ENCODE measurements at places on chromosomes 7 and 10.
A peak's percentile ranks its signal among the peaks of the same experiment; 100 is the strongest.

DNA sequence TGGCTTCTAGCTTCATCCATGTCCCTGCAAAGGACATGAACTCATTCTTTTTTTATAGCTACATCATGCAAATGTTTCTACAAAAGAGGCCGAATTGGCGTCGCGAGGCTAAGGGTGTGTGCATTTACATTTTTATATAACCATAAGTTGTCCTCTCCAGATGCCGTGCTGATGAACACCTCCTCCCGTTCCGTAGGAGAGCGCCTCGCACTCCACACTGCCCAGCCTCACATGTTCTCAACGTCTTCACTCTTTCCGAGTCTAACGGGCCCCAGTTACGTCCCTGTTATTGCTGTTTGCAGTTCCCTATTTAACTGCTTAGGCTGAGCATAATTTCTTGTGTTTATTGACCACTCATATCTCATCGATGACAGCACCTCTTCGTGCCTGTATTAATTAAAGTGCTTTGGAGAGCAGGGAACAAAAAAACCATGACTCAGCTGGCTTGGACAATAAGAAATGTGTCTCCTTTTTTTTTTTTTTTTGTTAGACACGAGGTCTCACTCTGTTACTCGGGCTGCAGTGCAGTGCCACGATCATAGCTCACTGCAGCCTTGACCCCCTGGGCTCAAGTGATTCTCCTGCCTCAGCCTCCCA, 113.5 kb upstream of the SDK1 start:
- no peak overlapping the region for H3K27ac ChIP-seq
- H3K27me3 ChIP-seq: no peaks in the 10 kb centered on the region
- no peak for DNase-seq
- no peaks in the 10 kb centered on the region for H3K4me1 ChIP-seq
- H3K4me3 ChIP-seq: no peak overlapping the region

GRCh38 chr10:101624526-101625102, 36.5 kb downstream of the DPCD start:
- H3K4me1 ChIP-seq: no peaks in the 10 kb centered on the region
- H3K36me3 ChIP-seq: peaks cover 2% of the 10 kb centered on the region
- no peak overlapping the region for H3K4me3 ChIP-seq
- H3K27ac ChIP-seq: no peak overlapping the region
- no peak for DNase-seq

DNA sequence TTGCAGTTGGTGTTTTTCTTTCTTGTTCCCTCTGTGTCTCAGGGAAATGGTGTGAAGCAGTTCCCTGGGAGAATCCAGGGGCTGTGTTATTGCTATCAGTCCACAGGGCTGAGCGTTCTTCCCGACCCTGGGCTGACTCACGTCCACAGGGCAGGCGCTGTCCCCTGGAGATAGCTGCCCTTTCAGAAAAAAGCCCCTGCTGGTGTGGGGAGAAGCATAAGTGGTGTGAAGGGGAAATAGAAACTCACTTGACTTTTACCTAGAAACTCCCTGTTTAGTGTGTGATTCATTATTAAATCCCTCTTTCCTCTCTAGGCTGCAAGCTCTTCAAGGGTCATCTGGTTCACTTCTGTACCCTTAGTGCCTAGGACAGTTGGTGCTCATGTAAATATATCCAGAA, 63.3 kb upstream of the SMNDC1 start:
- DNase-seq: no peak
- H3K36me3 ChIP-seq: no peaks in the 10 kb centered on the region
- H3K27me3 ChIP-seq: no peaks in the 10 kb centered on the region
- no peak overlapping the region for H3K27ac ChIP-seq
- no peaks in the 10 kb centered on the region for H3K4me1 ChIP-seq

GRCh38 chr7:131326576-131326975, 1.1 kb upstream of the MKLN1 start:
- no peak for DNase-seq
- H3K27ac ChIP-seq: peak overlapping the region; percentile 28
- peak overlapping the region; percentile 86 for H3K4me3 ChIP-seq
- no peaks in the 10 kb centered on the region for H3K27me3 ChIP-seq
- peaks cover 2% of the 10 kb centered on the region for H3K4me1 ChIP-seq
- no peaks in the 10 kb centered on the region for H3K36me3 ChIP-seq

- H3K4me3 ChIP-seq: no peak overlapping the region
- H3K36me3 ChIP-seq: no peaks in the 10 kb centered on the region
- H3K27ac ChIP-seq: no peak overlapping the region
- peaks cover 2% of the 10 kb centered on the region for H3K4me1 ChIP-seq
Measured at GRCh38 chr10:48941427-48942075, 1.9 kb upstream of the LRRC18 start.

DNA sequence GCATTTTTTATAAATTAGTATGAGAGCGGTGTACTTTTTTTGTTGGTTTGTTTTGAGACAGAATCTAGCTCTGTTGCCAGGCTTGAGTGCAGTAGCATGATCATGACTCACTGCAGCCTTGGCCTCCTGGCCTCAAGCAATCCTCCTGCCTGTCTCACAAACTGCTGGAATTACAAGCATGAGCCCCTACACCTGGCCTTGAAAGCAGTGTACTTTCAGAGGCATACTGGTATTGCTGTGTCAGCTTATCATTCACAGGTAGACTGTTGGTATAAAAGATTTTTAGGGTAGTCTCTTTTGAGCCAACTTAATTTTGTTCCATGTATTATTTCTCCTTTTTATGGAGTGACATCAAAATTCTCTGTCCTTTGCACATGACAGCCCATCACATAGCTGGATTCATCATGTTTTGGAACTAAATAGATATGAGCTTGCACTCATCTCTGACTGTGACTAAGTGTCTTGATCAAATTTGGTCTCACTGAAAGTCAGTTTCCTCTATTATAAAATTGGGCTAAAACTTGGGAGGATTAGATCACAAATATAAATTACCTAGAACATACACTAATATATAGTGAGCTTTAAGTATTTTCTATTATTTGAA, 12.4 kb downstream of the GNAT3 start:
- H3K27me3 ChIP-seq: no peaks in the 10 kb centered on the region
- H3K4me3 ChIP-seq: no peak overlapping the region

- H3K4me3 ChIP-seq: no peak overlapping the region
- peak; percentile 84 for DNase-seq
- no peaks in the 10 kb centered on the region for H3K4me1 ChIP-seq
- no peak overlapping the region for H3K27ac ChIP-seq
- no peaks in the 10 kb centered on the region for H3K27me3 ChIP-seq
- H3K36me3 ChIP-seq: no peaks in the 10 kb centered on the region
Measured at GRCh38 chr10:96642973-96643372, 56.2 kb upstream of the TM9SF3 start.

DNA sequence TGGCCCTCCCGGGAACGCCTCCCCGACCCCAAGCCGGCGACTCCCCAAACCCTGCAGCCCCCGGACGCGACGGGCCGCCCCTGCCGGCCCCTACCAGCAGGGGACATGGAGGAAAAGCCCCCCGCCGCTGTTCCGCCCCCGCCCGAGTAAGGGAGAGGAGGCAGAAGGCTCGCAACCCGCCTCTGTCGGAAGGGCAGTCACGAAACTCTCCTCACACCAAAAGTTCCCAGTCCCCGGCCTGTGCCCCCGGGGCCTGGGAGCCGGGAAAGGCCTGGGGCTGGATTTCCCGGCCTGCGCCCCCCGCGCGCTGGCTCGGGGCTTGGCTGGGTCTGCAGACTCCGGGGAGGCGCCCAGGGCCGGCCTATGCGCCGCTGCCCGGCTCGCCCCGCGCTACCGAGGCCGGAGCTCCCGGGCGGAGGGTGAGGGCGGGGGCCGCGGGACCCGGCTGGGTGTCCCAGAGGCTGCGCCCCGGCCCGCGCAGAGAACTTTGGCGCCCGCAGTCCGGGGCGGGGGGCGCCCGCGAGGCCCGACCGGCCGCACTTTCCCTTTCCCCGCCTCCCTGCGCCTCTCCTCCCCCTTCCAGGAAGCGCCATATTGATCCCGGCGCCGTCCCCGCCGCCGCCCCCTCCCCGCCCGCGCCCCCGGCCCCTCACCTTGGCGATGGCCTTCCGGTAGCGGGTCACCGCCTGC, 728 bp downstream of the PARD3 start:
- peak; percentile 51 for DNase-seq
- peak overlapping the region; percentile 9 for H3K27ac ChIP-seq
- peak overlapping the region; percentile 86 for H3K4me3 ChIP-seq

GRCh38 chr7:50795831-50796230, 13.1 kb upstream of the GRB10 start:
- no peaks in the 10 kb centered on the region for H3K27me3 ChIP-seq
- H3K4me3 ChIP-seq: no peak overlapping the region
- DNase-seq: peak; percentile 36

DNA sequence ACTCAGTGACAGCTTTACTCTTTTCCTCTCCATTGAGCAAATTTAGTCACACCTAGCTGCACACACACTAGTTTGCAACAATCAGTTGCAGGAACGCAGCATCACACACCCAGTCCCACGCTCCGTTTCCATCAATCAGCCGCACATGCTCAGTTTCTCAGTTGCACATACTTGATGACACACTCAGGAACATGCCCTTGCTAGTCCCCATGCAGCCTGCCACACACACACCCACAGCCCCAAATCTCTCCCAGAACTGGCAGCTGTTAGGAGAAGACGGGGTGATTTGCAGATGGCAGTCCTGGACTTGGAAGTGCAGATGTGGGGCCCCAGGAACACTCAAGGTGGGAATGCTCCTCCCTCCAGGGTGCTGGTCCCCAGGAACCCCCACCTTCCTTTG, 7.7 kb downstream of the LBX1 start:
- no peaks in the 10 kb centered on the region for H3K27me3 ChIP-seq
- no peaks in the 10 kb centered on the region for H3K4me1 ChIP-seq
- no peaks in the 10 kb centered on the region for H3K36me3 ChIP-seq
- no peak overlapping the region for H3K4me3 ChIP-seq

DNA sequence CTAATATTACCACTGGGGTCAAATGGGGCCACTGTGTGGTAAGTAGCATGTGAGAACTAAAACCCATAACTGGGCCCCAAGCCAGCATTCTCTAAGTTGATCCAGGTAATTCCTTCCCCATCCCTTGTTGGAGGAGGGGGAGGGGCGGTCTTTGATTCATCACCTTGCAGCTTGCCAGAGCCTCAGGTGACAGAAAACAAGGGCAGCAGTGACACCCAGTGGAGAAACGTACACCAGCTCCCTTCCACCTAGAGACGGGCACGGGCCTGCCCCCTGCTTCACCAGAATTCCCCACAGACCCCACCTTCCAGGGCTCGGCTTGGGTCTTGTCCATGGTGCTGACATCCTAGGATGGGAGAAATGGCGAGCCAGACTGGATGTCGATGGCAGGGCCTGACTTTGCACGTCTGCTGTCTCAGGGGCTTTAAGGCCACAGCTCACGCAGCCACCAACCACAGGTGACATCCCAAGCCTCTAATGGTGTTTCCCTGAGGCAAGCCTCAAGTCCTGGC, 102.0 kb downstream of the STRA8 start:
- H3K4me1 ChIP-seq: no peaks in the 10 kb centered on the region
- H3K36me3 ChIP-seq: no peaks in the 10 kb centered on the region
- no peak overlapping the region for H3K27ac ChIP-seq
- no peak for DNase-seq
- no peak overlapping the region for H3K4me3 ChIP-seq

DNA sequence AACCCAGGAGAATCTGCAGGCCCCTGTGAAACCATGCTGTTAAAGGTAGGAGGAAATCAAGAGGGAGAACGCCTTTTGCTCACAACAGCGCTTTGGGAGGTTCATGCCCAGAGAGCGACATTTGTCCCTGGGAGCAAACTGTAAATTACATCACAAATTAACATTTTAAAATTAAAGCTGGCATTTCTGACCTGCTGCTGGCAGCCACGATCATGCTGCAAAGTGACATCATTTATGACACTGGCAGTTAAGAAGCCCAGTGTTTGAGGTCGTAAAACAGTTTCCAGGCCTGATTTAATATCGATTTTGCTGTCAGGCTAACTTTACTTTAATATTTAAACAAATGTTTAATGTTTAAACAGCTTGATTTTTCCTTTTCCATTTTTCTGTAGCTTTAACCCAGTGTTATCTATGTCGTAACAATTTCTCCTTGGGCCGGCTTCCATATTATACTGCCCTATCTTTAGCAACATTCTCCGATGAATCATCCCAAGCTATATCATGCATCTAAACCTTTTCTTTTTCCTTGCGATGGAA, 86.5 kb upstream of the NPVF start:
- no peaks in the 10 kb centered on the region for H3K27me3 ChIP-seq
- H3K4me3 ChIP-seq: no peak overlapping the region
- no peaks in the 10 kb centered on the region for H3K36me3 ChIP-seq
- H3K27ac ChIP-seq: no peak overlapping the region
- H3K4me1 ChIP-seq: no peaks in the 10 kb centered on the region
- DNase-seq: no peak

DNA sequence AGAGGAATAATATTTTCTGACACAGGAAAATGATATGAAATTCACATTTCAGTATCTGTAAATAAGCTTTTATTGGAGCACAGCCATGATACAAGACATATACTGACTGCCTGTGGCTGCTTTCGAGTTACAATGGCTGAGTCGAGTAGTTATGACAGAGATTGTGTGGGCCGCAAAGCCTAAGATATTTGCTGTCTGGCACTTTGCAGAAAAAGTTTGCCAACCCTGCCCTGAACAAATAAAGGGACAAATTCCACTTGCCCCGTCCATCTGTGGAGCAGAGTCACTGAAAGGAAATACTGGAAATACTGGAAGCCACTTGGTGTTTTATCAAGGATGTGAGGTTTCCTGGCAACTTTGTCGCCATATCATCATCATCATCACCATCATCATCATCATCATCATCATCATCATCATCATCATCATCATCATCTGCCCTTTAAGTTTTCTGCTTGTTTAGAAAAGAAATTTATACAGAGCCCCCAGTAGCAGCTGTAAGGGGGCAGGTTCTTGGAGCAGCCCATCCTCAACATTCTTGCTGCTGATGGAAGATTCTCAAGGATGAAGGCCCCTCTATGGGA, 85.8 kb downstream of the TCF7L2 start:
- no peak overlapping the region for H3K4me3 ChIP-seq
- peak overlapping the region; percentile 83 for H3K27ac ChIP-seq
- H3K27me3 ChIP-seq: no peaks in the 10 kb centered on the region
- peaks cover 9% of the 10 kb centered on the region for H3K4me1 ChIP-seq
- H3K36me3 ChIP-seq: no peaks in the 10 kb centered on the region

GRCh38 chr7:29045258-29046086, 87.3 kb upstream of the TRIL start:
- DNase-seq: no peak
- no peak overlapping the region for H3K4me3 ChIP-seq
- no peaks in the 10 kb centered on the region for H3K36me3 ChIP-seq
- H3K4me1 ChIP-seq: no peaks in the 10 kb centered on the region
- no peaks in the 10 kb centered on the region for H3K27me3 ChIP-seq

GRCh38 chr10:76124280-76124679, 692.9 kb downstream of the LRMDA start:
- H3K36me3 ChIP-seq: no peaks in the 10 kb centered on the region
- H3K27ac ChIP-seq: no peak overlapping the region
- DNase-seq: no peak
- no peaks in the 10 kb centered on the region for H3K4me1 ChIP-seq
- H3K27me3 ChIP-seq: no peaks in the 10 kb centered on the region

- no peaks in the 10 kb centered on the region for H3K36me3 ChIP-seq
- DNase-seq: no peak
- H3K27ac ChIP-seq: no peak overlapping the region
- H3K4me3 ChIP-seq: no peak overlapping the region
- H3K4me1 ChIP-seq: no peaks in the 10 kb centered on the region
Measured at GRCh38 chr10:24483701-24484100, 240.0 kb downstream of the ARHGAP21 start.
